ENCODE measurements at places on chromosomes 3 and 15. TPM values are rescaled to one million over a fixed set of nuclear protein-coding genes. Genes with fewer than 3 reads are reported as not detected.

Gene HCLS1
- 1.6 TPM for total RNA-seq

Gene MORF4L1
- total RNA-seq: 279 TPM

Gene MESP2
- not detected for total RNA-seq

Gene MOBP
- total RNA-seq: 0.21 TPM

Gene SMCO1
- total RNA-seq: not detected

Gene LRRC31
- total RNA-seq: not detected

Gene INAFM2
- 14.9 TPM for total RNA-seq

Gene ATP2B2
- total RNA-seq: not detected

Gene DUSP7
- 69.1 TPM for total RNA-seq

Gene DLEC1
- not detected for total RNA-seq

Gene CHRM5
- not detected for total RNA-seq

Gene GOLGA6L1
- not detected for total RNA-seq

Gene KIF15
- 5.6 TPM for total RNA-seq

Gene PP2D1
- not detected for total RNA-seq

Gene MASP1
- not detected for total RNA-seq

Gene CMTM8
- 3.2 TPM for total RNA-seq

Gene PFKFB4
- total RNA-seq: 3.4 TPM

Gene PLIN1
- 0.17 TPM for total RNA-seq

Gene LRRC28
- total RNA-seq: 10.6 TPM

Gene LYSMD2
- 14.3 TPM for total RNA-seq

Gene KLF15
- 5.3 TPM for total RNA-seq

Gene ELP6
- total RNA-seq: 33.5 TPM

Gene NTRK3
- not detected for total RNA-seq

Gene RHCG
- total RNA-seq: not detected

Gene DPH6
- total RNA-seq: 20.3 TPM

Gene SPINT1
- 57.9 TPM for total RNA-seq

Gene TEX55
- total RNA-seq: not detected

Gene HHATL
- not detected for total RNA-seq

Gene IMPG2
- total RNA-seq: 0.26 TPM

Gene ZBBX
- not detected for total RNA-seq

All from MCF 10A (cell line).